ENCODE measurements at places on chromosomes 4 and X.

GRCh38 chr4:3724319-3725231 lies 41.6 kb upstream of the ADRA2C start:
- DNase-seq: no peak

DNA sequence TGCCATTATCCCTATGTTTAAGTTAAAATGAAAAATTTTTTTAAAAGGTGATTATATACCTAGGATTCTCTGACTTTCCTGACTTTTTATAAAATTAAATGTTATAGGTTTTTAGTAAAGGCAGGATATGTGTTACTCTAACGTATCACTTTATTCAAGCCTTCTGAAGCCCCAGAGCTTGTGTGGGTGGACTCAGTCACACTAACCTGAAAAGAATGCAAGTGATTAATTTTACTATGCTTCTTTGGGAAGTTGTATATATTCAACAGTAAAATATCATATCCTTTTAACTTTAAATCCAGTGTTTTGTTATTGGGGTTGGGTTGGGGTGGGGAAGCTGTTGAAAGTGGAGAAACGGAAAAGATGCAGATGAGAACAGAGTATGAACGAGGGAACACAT lies 22.8 kb downstream of the PDLIM3 start:
- no peak for DNase-seq

- DNase-seq: no peak
These were observed 85.8 kb downstream of the SLC10A7 start for GRCh38 chr4:146435962-146436361.

DNA sequence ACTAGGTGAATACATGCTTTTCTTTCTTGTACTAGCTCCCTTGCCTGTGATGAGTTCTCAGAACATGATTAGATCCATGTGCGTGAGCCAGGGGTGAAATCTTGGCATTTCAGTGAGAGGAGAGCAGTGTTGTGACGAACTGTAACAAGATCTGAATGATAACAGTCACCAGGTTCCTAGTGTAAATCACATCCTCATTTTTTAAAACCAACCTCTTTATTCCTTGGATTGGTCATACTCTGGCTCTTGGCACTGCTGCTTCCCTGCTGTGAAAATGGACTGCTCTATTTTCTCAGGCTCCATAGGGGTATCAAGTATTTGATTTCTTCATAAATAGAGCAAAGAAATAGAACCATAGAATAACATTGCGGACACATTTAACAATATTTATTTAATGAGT lies 206.3 kb downstream of the SLC4A4 start:
- DNase-seq: no peak

DNA sequence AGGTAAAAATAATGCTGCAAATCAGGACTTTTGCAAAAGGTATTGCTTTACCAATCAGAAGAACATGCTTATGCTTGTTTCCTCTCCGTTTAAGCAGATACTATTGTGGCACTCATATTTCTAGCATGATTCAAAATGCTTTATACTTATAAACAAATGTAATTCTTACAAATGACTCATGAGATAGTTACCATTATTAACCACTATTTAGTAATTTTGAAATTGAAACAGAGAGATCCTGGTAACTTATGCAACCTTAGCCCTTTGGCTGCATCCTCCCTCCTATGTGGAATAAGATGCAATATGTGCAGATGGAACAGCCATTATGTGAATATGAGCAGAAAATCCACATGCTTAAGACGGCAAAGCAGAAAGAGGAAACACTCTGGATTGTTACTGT lies 164.7 kb downstream of the PCDH18 start:
- no peak for DNase-seq

GRCh38 chr4:37388681-37389365 lies 144.3 kb downstream of the NWD2 start:
- no peak for DNase-seq
